Effector CD8-positive, alpha-beta T cell (primary cell): ENCODE measurements at places on chromosomes 5 and 9.

DNA sequence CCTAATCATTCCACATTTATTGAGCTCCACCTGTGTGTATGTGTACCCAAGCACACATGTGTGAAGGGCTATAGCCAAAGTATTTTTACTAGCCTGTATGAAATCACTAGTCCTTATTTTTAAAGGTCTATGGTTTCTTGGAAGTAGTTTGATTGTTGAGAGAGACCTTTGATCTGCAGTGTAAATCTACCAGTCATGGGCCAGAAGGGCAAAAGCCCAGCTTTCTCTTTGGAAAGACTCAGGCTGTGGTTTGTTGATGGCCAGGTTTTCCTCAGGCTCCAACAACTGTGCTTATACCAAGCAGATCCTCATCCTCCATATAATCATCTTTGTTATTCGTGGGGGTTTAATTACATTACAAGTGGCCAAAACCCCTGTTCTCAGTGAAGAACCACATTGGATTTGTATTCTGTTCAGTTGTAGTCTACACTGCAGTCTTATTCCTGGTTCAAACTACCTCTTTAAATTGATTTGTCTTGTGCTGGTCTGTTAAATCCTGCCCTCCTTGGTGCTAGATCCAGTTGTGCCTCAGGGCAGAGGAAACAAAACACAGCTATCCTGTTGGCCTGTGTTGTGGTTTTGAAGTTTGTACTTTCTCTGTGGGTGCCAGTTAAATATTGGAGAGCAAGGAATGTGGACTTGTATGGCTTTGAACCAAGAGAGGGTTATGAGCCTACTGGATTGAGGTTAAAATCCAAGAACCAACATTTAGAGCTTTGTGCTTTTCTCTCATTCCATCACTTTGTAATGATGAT, 13.3 kb downstream of the CDC26 start:
- DNase-seq, result no peak

- DNase-seq, result no peak
These were observed 107.2 kb upstream of the ZNF462 start for GRCh38 chr9:106755736-106756135.

DNA sequence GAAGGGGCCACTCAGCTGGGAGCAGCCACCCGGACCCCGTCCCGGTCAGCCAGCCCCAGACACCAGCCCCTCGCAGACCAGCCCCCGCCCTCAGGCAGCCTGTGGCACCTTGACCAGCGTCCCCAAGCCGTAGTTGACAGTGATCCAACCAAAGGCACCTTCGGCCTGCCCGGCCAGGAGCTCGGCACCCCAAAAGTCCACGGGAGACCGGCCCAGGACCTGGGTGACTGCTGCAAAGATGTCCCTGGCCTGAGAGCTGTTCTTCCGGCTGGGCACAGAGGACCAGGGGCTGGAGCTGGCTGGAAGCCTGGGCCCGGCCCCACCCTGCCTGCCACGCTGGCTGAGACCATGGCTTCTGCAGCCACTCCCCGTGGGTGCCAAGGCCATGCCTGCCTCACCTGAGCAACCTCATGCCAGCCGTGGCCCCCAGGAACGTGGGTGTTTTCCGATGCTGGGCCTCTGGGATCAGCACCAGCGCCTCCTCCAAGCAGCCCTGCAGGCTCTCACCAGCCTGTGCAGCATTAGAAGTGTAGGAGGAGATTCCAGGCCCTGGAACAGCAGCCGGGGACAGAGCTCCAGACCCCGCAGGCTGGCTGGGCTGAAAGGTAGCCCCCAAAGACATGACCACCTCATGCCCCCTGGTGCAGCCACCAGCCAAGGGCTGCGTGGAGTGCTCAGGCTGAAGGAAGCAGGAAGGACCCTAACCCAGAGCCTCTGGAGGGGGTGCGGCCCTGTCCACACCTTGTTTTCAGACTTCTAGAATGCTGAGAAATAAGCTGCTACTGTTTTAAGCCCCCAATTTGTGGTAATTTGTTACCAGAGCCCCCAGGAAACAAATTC, 4.2 kb downstream of the ENTPD8 start:
- DNase-seq, result no peak

- DNase-seq, result no peak
These were observed 23.7 kb downstream of the SLC6A7 start for GRCh38 chr5:150213530-150213929.

- DNase-seq, result no peak
These were observed 475.7 kb downstream of the EBF1 start for GRCh38 chr5:158623971-158624370.

DNA sequence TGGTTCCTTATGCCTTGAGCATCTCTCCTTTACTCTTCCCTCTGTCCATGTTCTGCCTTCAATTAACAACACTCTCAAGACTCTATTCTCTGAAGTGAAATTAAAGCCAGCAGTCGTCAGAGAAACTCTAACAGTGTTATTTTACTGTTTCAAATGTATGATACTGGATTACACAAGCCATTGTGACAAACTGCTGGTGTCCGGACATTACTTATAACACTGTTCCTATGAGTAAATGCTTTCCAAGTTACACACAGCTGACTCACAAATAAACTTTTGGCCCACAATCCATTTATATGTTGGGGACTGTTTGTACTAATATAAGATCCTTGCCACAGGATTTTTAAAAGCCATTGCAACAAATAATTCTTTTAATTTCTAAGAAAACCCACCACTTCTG, 63.2 kb upstream of the GHR start:
- no peak for DNase-seq

- DNase-seq, result no peak
These were observed 20.9 kb downstream of the MORN5 start for GRCh38 chr9:122180633-122181032.

- DNase-seq, result no peak
These were observed 11.4 kb downstream of the PCDHGA12 start for GRCh38 chr5:141441571-141442170.

DNA sequence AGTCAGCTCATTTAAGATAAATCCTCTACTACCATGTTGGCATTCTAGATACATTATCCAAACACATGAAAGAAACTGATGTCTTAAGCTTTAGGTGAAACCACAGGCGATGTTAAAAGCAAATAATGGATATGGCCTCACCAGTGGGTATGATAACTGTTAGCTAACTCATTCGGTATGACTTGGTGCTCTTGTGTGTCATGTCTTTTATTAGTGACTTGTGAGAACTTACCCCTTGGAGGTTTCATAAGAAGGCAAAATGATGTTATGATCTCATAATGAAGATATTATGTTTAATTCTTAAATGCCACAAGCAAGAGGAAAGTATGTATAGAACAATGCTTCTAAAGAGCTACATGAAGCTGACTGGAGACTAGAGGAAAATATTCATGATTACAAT, 1227.0 kb downstream of the EFNA5 start:
- DNase-seq, result no peak

- DNase-seq, result no peak
These were observed 392.0 kb downstream of the TMEM161B start for GRCh38 chr5:87876616-87877015.

- no peak for DNase-seq
These were observed 25.3 kb upstream of the TLR4 start for GRCh38 chr9:117678871-117679270.

- DNase-seq, result no peak
These were observed 53.9 kb upstream of the ZNF354A start for GRCh38 chr5:178784391-178784790.

GRCh38 chr9:129478961-129479630, 141.8 kb downstream of the C9orf50 start:
- DNase-seq, result no peak

GRCh38 chr9:94445863-94446262, 109.0 kb upstream of the PCAT7 start:
- DNase-seq, result no peak

DNA sequence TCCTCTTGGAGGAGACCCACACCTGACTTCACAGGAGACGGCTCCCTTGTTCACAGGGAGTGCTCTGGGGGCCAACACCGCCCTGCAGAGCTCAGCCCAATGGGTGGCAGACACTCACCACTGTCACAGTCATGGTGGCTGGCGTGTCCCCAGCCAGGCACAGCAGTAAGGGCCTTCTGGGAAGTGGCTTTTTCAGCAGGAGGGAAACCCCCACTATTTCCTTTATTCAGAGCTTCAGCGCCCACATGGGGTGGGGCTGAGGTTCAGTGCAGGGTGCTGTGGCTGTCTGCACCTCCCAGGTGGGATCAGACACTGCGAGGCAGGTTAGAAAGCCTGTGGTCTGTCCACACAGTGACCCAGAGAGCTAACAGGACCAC, 3.6 kb upstream of the SNAPC4 start:
- DNase-seq, result peak; percentile 42

GRCh38 chr5:110161162-110161561, 471.4 kb downstream of the MAN2A1 start:
- no peak for DNase-seq

DNA sequence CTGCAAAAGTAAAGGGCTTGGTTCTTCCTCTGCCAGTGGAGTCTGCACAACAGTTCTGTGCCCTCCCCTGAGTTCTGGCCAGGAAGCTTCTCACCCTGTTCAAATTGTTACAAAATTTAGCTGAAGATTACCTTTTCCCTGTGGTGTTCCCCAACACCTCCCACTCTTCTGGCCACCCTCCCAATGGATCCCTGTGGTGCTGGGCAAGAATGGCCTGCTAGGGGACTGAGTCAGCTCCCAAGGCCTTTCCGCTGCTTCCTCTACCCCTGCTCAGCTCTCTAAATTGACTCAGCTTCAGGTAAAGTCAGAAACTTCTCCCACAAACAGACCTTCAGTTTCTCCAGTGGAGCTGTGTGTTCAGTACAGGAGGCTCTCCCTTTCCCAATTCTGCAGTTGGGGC, 186.0 kb downstream of the NR2F1-AS1 start:
- DNase-seq, result no peak

DNA sequence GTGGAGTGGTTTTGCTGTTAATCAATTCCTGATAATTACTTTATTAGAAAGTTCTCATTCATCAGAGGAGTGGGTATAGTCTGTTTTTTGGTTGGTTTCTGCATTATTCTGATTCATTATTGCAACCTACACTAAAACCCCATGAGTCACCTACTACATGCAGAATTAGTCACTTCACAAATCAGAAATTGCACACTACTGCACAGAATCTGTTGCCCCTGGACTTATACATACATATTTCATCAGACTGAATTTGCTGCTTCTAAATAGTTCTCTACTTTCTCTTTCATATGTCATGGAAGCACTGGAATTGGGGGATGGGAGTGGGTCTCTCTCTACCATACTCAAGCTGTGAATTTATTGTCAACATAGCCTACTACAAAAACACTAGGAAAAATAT, 585.1 kb downstream of the DNAH5 start:
- DNase-seq, result no peak

DNA sequence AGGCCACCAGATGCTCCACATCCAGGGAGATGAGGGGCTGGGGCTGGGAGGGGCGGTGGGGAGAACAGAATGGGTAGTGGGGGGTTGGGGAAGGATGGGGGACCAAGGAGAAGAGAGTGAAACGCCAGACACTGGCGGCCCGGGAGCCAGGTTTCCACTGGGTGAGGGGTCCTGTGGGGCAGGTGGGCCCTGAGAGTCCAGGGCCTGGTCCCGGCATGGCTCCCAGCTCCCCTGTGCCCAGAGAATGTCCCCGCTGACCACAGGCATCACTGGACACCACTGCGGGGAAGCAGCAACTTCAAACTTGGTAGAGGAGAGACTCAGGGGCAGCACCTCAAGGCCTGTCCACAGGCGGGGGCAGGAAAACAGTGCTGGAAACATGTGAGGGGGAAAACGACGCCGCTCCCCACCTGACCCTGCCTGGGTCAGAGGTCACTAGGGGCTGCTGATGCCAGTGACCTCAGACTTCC, 13.2 kb downstream of the NINJ1 start:
- DNase-seq, result no peak

DNA sequence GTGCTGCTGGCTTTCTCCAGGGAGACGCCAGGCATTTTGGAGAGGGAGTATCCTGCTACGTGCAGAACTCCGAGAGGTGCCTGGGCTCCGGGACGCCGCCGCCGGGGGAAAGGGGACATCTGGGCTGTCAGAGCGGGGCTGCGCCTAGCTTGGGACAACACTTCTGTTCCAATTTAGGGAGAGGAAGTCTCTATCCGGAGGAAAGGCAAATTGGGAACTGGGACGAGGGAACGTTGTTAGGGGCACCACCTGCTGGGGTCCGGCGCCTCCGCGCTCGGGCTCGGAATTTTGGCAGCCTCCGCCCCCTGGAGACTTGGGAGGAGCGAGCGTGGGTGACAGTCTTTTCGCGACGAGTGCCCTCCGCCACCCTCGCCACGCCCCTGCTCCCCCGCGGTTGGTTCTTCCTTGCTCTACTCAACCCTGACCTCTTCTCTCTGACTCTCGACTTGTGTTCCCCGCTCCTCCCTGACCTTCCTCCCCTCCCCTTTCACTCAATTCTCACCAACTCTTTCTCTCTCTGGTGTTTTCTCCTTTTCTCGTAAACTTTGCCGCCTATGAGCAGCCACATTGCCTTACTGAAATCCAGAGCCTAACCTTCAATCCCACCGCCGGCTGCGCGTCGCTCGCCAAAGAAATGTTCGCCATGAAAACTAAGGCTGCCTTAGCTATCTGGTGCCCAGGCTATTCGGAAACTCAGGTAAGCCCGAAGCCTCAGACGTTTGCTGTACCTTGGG, 1.6 kb downstream of the TSLP start:
- peak; percentile 31 for DNase-seq
